Stimulated activated CD4-positive, alpha-beta T cell treated with anti-CD3 and anti-CD28 coated beads, TNF-alpha, amount 100 ng/mL, for 1 hour (primary cell): ENCODE measurements at places on chromosomes 2 and 18.

DNA sequence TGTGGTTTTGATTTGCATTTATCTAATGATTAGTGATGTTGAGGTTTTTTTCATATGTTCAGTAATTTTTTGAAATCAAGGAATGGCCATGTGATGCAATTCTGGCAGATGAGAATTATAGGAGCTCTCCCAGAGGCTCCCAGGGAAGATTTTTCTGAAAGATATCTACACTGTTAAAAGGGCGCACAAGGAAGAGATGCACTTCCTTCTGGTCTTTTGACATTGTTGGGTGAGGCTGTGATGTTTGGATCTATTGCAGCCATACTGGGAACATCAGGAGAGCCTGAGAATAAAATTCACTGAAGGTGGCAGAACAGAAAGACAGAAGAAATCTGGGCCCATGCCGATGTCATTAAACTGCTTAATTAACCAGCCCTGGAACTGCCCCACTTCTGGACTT lies 108.5 kb downstream of the DDX1 start:
- DNase-seq = no peak

DNA sequence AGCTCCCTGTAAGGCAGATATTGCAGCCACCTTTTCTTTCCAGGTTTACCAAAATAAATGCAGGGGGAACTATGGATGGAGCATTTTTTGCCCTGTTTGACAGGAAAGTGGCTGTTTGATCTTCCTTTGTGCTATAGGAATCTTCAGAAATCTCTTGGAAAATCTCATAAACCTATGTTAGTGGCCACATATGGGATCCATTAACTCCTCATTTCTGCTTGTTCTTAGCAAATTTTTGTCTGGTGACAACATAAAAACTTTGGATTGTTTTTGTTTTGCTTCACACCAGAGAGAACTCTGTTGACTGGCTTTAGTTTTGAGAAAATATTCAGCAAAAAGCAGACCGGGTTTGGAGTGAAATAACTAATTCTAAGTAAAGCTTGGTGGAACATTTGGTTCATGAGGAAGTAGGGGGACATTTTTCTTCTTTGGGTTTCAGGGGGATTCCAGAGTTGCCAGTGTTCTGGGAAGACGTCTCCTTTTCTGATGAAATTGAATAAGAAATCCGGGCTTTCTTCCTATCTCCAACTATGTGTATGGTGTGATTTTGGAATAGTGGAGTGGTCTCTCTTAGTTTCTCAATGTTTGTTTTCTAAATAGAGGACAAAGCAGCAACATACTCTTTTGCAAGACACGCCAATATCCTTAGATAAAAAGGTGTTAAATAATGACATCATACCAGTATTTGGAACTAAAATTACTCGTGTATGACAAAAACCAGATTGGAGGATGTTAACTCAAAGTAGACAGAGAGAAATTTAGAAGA lies 174.4 kb downstream of the ICOS start:
- DNase-seq = no peak

- no peak for DNase-seq
These were observed 10.4 kb downstream of the HS6ST1 start for GRCh38 chr2:128308284-128308731.

- no peak for DNase-seq
These were observed 141.7 kb downstream of the NDUFA10 start for GRCh38 chr2:239883326-239884050.

DNA sequence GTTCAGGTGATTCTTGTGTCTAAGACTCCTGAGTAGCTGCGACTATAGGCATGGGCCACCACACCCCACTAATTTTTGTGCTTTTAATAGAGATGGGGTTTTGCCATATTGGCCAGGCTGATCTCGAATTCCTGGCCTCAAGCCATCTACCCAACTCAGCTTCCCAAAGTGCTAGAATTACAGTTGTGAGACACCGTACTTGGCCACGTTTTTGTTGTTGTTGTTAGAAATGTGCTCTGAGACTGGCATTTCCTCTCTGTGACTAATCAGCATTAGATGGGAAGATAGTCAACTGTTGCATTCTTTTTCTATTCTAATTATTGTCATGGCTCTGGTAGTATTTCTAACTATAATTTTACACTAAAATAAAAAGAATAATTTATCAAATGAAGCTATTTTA lies 191.7 kb downstream of the CAMKMT start:
- DNase-seq = no peak

- DNase-seq = no peak
These were observed 2.9 kb upstream of the LPIN2 start for GRCh38 chr18:3015851-3016250.

GRCh38 chr2:35822716-35823115 lies 532.9 kb upstream of the CRIM1 start:
- no peak for DNase-seq

DNA sequence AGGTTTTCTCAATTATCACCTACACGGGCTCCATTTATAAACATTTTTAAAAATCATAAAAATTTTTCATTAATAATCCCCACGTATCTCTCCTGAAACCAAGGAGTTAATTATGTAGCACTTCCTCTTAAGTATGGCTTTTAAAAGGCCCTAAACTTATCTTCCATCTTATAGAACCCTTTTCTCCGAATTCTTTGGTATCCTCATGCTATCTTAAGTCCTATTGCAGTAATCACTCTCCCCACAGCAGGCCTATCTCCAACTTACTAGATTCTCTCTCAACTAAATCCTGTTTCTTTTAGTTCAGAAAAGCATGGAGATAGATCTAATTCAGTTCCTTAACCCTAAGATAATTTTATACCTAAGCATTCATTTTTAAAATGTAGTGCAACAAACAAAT lies 26.2 kb downstream of the RPRD1A start:
- DNase-seq = no peak

- no peak for DNase-seq
These were observed 77.5 kb upstream of the ZEB2 start for GRCh38 chr2:144597388-144597787.

DNA sequence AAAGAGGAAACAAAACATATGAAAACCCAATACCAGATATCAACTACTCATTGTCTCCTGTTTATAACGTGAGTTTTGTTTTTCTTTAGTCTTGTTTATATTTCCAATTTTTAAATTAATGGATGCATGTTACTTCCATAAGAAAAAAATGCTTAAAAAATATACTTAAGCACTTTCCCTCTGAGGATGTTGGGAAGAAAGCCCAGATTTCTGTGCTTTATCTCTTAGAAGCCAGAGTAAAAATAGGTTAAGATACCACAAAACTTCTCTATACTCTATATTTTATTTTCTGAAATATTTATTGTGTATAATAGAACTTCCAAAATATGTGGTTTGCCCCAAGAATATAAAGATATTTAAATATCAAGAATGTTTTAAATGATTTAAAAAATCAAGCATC lies 633.9 kb downstream of the STK39 start:
- DNase-seq = no peak

DNA sequence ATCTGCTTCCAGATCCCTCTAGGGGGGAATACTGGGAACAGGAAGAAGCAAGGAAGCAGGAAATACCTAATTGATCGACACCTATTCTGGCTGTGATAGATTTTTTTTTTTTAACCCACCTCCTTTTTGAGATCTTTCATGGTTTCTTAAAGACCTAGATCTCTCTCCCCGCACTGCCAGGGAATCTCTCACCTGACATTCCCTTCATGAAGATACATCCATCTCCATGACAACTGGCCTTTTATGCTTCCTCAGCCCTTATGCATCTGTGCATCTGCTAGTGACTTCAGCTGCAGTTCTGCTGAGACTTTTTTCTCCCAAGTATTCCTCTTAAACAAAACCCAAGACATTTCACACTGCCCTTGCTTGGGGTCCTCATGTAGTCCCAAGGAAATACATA lies 21.1 kb upstream of the CPO start:
- no peak for DNase-seq

DNA sequence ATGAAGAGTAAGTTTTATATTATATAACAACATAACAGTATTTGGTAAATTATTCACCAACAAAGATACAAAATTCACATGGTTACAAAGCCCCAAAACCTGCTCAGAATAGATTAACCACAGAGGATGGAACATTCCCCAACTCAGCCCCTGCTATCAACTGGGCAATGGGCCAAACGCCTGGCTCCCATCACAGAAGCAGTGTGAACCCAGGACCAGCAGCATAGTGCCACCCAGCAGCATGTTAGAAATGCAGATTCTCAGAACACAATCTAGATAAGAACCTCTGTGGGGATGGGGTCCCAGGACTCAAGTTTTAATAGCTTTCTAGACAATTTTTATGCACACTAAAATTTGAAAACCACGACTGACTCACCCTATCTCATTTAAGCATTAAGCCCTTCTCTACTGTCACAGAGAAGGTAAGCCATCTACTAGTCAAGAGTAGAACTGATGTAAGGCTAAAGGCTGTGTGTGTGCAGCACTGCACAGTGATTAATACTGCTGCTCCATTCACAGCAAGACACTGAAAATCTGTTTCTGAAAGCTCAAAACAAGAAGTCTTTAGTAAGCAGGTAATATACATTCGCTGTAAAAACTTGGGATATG lies 15.2 kb downstream of the AFG3L2 start:
- no peak for DNase-seq

DNA sequence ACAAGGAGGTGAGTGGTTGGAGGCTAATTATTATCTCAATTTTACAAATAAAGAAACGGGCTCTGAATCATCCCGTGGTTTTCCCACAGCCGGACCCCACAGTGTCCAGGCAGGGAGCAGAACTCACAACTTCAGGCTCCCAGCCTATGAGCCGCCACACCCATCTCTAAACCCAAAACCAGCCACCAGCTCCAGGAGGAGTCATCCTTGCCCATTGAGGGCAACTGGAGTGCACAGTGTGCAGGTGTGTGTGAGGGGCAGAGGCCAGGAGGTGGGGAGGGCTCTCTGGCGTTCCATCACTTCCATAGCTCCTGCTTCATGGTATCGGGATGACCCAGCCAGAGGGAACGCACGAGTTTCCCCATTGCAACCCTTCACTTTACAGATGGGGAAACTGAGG lies 144.5 kb downstream of the CYP26B1 start:
- DNase-seq = no peak
